Astrocyte of the hippocampus (primary cell): ENCODE measurements at places on chromosomes 11 and 22.

GRCh38 chr11:115396533-115396932 lies 107.7 kb downstream of the CADM1 start:
- DNase-seq: no peak

DNA sequence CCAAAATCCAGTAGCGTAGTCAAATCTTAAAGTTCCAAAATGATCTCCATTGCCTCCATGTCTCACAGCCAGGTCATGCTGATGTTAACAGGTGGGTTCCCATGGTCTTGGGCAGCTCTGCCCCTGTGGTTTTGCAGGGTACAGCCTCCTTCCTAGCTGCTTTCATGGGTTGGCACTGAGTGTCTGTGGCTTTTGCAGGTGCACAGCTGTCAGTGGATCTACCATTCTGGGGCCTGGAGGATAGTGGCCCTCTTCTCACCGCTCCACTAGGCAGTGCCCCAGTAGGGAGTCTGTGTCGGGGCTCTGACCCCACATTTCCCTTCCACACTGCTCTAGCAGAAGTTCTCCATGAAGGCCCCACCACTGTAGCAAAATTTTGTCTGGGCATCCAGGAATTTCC lies 132.8 kb downstream of the KCNC1 start:
- DNase-seq: no peak

- no peak for DNase-seq
Measured at GRCh38 chr22:30047364-30047738, 32.9 kb upstream of the HORMAD2 start.

DNA sequence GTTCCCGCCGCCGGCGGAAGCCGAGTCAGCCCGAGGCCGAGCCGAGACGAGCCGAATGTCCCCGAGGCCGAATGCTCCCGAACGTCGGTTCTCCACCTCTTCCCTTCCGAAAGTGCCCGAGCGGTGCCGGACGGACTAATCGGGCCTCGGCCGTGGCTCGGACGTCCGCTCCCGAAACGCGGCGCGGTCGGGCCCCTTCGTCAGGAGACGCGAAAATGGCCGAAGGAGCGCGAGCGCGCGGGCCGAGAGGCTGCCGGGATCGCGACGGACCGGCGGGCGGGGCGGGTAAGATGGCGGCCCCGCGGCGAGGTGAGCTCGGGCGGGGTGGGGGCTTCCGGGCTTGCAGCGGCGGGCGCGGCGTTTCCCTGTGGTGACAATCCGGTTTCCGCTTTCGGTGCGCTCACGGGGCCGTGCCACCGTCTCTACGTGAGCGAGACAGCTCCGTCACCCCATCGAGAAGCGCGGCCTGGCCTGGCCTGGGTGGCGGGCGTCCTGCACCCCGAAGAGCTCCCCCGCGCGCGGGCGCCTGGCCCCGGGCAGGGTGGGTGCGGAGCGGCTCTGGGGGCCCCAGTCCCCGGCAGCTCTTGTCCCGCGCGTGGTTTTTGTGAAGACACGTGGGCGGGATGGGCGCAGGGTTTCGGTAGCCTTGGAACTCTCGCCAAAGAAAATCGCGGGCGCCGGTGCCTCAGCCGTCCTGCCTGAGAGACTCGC lies at the start of gene TMEM80:
Gene TMEM80 (plus strand): TSS at position 279 of the 711 bp plus-strand sequence. CDS start 12 bp downstream, at position 291.
- DNase-seq: peak; percentile 100

DNA sequence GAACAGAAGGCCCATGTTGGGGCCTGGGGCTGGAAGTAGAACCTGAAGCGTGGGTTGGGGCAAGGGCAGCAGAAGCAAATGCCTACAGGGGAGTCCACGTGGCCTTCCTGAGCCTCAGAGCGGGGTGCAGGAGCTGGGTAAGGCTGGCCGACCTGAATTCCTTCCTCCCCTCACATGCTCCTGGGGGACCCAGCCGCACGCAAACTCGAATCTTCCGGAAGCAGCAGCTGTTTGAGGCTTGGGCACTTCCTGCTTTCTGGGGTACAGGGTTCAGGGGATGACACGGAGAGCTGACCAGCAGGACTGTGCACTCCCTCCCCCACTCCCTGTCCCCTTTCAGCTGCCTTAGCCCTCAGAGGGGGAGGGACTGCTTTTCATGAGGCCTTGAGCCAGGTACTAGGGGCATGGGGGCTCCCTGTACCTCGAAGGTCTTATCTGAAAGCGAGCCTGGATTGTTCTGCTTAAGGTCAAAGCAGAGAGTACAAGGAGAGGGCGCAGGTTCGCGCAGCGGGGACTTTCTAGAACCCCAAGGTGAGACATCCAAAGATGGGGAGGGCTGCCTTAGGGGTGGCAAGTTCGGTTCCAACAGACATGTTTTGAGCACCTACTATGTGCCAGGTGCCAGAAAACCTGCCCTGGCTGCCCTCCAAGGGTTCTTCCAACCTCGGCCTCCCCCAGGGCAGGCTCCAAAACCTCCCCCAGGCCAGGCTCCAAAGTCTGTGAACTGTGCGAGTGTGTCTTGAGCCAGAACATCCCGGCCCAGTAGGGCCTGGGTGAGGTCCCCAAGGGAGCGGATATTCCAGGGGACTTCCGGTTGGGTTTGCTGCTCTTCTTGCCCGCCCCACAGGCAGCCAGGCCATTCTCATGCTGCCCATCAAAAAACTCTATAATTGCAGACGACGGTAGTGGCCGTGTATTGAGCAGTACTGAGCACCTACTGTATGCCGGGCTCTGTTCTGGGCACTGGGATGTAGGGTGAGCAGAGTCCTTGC lies 1.7 kb downstream of the NCF4 start:
- DNase-seq: no peak
